Thyroid gland (tissue), 4 donors: ENCODE measurements at places on chromosomes 1 and 21. TPM values are rescaled to one million over a fixed set of nuclear protein-coding genes. Genes with fewer than 3 reads are reported as not detected.

IL24 gene
- not detected for total RNA-seq

MTARC2 gene
- 81.3 TPM for total RNA-seq

PPIAL4G gene
- 0.17 TPM for total RNA-seq

IGSF3 gene
- 10.9 TPM for total RNA-seq

- no peaks in the 10 kb centered on the region for H3K4me1 ChIP-seq
- no peaks in the 10 kb centered on the region for H3K27me3 ChIP-seq
- H3K36me3 ChIP-seq, result no peaks in the 10 kb centered on the region
These were observed 21.1 kb upstream of the KCNH1 start for GRCh38 chr1:211155040-211155439.

- H3K27me3 ChIP-seq, result no peaks in the 10 kb centered on the region
- H3K4me1 ChIP-seq, result no peaks in the 10 kb centered on the region
- H3K27ac ChIP-seq, result no peak overlapping the region
- no peaks in the 10 kb centered on the region for H3K36me3 ChIP-seq
These were observed 903.9 kb upstream of the ADGRL2 start for GRCh38 chr1:80896781-80897356.

- no peak overlapping the region for H3K4me3 ChIP-seq
- no peak for DNase-seq
- no peaks in the 10 kb centered on the region for H3K27me3 ChIP-seq
These were observed 35.3 kb downstream of the FNBP1L start for GRCh38 chr1:93483200-93483599.

GRCh38 chr1:162009501-162010174, 14.0 kb downstream of the OLFML2B start:
- no peaks in the 10 kb centered on the region for H3K27me3 ChIP-seq
- H3K27ac ChIP-seq, result no peak overlapping the region
- no peak for DNase-seq
- H3K36me3 ChIP-seq, result no peaks in the 10 kb centered on the region
- no peak overlapping the region for H3K4me3 ChIP-seq
- H3K4me1 ChIP-seq, result no peaks in the 10 kb centered on the region

- H3K4me1 ChIP-seq, result no peaks in the 10 kb centered on the region
- no peak overlapping the region for H3K4me3 ChIP-seq
- H3K27me3 ChIP-seq, result no peaks in the 10 kb centered on the region
- no peak overlapping the region for H3K27ac ChIP-seq
- no peaks in the 10 kb centered on the region for H3K36me3 ChIP-seq
These were observed 22.9 kb downstream of the DDX20 start for GRCh38 chr1:111778541-111779051.

GRCh38 chr1:178536844-178537371, 24.0 kb downstream of the TEX35 start:
- no peak for DNase-seq
- no peaks in the 10 kb centered on the region for H3K36me3 ChIP-seq
- H3K4me1 ChIP-seq, result peaks cover 5% of the 10 kb centered on the region
- H3K27me3 ChIP-seq, result no peaks in the 10 kb centered on the region

GRCh38 chr1:113652771-113653170, 106.5 kb downstream of the PHTF1 start:
- H3K27ac ChIP-seq, result no peak overlapping the region
- H3K36me3 ChIP-seq, result no peaks in the 10 kb centered on the region
- H3K4me1 ChIP-seq, result no peaks in the 10 kb centered on the region
- no peak overlapping the region for H3K4me3 ChIP-seq
- H3K27me3 ChIP-seq, result no peaks in the 10 kb centered on the region

- no peak overlapping the region for H3K4me3 ChIP-seq
- no peak for DNase-seq
- H3K36me3 ChIP-seq, result peaks cover 48% of the 10 kb centered on the region
- peaks cover 28% of the 10 kb centered on the region for H3K4me1 ChIP-seq
- H3K27ac ChIP-seq, result no peak overlapping the region
These were observed 37.6 kb downstream of the PARP1 start for GRCh38 chr1:226370144-226370923.

GRCh38 chr1:87717157-87717670, 388.5 kb downstream of the LMO4 start:
- DNase-seq, result no peak
- no peaks in the 10 kb centered on the region for H3K27me3 ChIP-seq
- H3K27ac ChIP-seq, result no peak overlapping the region
- H3K4me3 ChIP-seq, result no peak overlapping the region
- H3K36me3 ChIP-seq, result no peaks in the 10 kb centered on the region

- no peaks in the 10 kb centered on the region for H3K27me3 ChIP-seq
- no peak for DNase-seq
- no peak overlapping the region for H3K4me3 ChIP-seq
- H3K4me1 ChIP-seq, result no peaks in the 10 kb centered on the region
These were observed 296.5 kb upstream of the PLXNA2 start for GRCh38 chr1:208540724-208541123.

GRCh38 chr1:16231331-16232315, 5.4 kb downstream of the CPLANE2 start:
- no peak overlapping the region for H3K4me3 ChIP-seq
- H3K4me1 ChIP-seq, result peaks cover 24% of the 10 kb centered on the region
- DNase-seq, result no peak
- H3K27ac ChIP-seq, result no peak overlapping the region
- H3K27me3 ChIP-seq, result no peaks in the 10 kb centered on the region
- H3K36me3 ChIP-seq, result no peaks in the 10 kb centered on the region
